Epithelial cell of umbilical artery (primary cell): ENCODE measurements at places on chromosomes 16 and 17. TPM values are rescaled to one million over a fixed set of nuclear protein-coding genes. Genes with fewer than 3 reads are reported as not detected.

CLEC3A gene
- total RNA-seq = not detected in 2 replicates

KRT40 gene
- not detected in 2 replicates for total RNA-seq

BIRC5 gene
- 61.1 and 64.4 TPM in 2 replicates for total RNA-seq

CIBAR2 gene
- total RNA-seq = not detected in 2 replicates

ODAD4 gene
- 0.32 TPM in 1 of 2 replicates, not detected in the other for total RNA-seq

NPIPA5 gene
- total RNA-seq = 1.3 TPM in 1 of 2 replicates, not detected in the other

HOXB5 gene
- under 0.01 and 0.61 TPM in 2 replicates for total RNA-seq

SKA2 gene
- 52.3 and 94.5 TPM in 2 replicates for total RNA-seq

UBALD2 gene
- 4.0 and 6.2 TPM in 2 replicates for total RNA-seq
